ENCODE measurements at places on chromosomes 13 and 19. TPM values are rescaled to one million over a fixed set of nuclear protein-coding genes. Genes with fewer than 3 reads are reported as not detected.

DNA sequence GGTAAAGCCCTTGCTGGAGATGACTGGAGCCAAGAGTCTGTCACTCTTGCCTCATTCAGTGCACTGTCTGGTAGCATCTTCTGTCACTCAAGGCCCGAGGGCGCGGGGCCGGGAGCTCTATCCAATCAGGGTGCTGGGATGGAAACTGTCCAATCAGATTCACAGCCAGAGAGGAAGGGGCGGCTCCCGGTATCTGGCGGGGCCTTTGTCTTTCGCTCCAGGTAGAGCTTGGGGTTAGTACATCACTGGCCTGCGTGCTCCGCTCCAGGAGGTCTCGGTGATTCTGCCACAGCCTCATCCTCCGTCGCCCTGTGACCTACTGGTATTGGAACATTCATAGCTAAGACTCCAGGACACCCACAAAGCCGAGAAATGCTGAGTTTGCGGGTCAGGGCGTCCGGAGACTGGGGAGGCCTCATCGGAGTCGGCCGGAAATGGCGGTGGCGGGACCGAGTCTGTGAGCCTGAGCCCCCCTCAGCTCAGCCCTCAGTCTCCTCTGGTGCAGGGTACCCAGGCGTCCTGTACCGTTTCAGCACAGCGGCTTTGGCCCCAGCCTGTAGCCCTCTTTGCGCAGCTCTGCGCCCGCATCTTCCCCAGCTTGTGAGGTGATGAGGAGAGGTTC is 20.6 kb upstream of the ZNF430 start:
- DNase-seq = peak; percentile 94
- H3K4me3 ChIP-seq = peak overlapping the region; percentile 95
- peak overlapping the region; percentile 96 for H3K27ac ChIP-seq
- peaks cover 27% of the 10 kb centered on the region for H3K4me1 ChIP-seq

The FUT1 gene
- 0.26 TPM for total RNA-seq

The DACT3 gene
- total RNA-seq = 0.42 TPM

The ACP5 gene
- total RNA-seq = 9.9 TPM

DNA sequence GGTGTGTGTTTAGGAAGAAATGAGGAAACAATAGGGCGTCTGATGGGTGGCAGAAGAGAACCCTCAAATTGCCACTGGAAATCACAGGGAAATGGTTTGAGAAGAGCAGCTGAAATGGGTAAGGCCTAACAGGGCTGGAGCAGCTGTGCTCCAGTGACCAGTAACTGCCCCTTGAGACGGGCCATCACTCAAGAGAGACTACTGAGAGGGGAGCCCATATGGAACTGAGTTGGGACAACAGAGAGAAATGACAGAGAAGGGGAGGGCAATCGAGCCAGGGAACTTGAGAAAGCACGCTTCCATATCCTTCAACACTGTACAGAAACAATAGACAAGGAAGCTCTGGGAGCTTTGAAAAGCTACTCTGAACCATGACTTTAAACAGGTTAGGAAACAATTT is 175.2 kb upstream of the RNF113B start:
- H3K36me3 ChIP-seq = no peaks in the 10 kb centered on the region
- H3K27me3 ChIP-seq = peaks cover 2% of the 10 kb centered on the region
- no peak overlapping the region for H3K27ac ChIP-seq

DNA sequence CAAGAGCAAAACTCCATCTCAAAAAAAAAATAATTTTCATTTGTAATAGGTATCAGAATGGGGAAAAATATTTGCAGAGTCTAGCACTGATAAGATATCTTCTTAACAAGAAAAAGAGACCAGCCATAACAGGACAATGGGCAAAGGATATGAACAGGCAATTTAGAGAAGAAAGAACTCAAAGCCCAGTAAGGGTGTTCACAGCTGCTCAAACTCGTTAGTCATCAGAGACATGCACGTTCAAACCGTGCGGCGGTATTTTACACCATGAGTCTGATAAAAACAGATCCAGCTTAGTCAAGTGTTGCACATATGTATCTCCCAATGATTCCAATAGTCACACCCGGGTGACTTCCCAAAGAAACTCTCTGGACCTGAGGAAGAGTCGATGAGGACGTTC is 13.7 kb upstream of the NCCRP1 start:
- H3K27me3 ChIP-seq = no peaks in the 10 kb centered on the region
- no peak for DNase-seq
- H3K36me3 ChIP-seq = peaks cover 2% of the 10 kb centered on the region
- no peak overlapping the region for H3K4me3 ChIP-seq

DNA sequence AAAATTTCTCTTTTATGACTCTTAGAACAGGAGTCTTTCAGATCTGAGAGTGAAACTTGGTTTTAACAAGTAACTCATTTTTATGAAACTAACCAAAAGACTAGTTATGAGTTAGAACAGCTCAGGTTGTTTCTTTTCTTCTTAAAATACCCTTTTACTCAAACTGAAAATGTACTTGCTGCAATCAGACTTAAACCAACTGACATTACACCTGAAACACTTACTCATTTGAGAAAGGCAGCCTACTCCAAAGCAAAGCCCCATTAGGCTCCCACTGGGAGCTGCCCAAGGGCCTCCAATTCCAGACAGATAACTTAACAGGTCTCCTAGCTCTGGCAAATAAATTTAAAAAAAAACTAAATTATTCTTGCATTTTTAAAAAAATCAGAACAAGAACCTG is 3.6 kb downstream of the FOXO1 start:
- no peak for DNase-seq
- peaks cover 58% of the 10 kb centered on the region for H3K4me1 ChIP-seq
- peak overlapping the region; percentile 91 for H3K4me3 ChIP-seq
- H3K36me3 ChIP-seq = peaks cover 32% of the 10 kb centered on the region
- H3K27me3 ChIP-seq = no peaks in the 10 kb centered on the region

- no peak overlapping the region for H3K27ac ChIP-seq
- no peaks in the 10 kb centered on the region for H3K36me3 ChIP-seq
- no peak for DNase-seq
- no peaks in the 10 kb centered on the region for H3K4me1 ChIP-seq
Measured at GRCh38 chr19:33254245-33254824, 28.7 kb upstream of the SLC7A10 start.

The LGALS4 gene
- total RNA-seq = 1.6 TPM

DNA sequence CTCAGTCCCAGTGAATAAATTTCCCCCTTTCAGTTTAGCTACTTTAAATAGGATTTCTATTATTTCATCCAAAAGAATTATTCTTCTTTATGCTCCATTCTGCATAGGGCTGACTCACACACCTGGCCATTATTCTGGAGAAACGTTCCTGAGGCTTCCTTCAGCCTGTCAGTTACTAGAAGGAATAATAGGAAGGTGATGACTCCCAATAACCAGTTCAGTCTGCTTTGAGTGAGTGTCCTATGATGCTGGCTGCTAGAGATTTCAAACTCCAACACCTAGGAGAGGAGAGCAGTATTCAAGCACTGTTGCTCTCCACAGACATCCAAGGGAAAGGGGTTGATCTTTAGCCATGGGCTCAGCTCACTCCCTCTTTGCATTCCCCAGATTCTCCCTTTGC is 117.8 kb downstream of the KCTD12 start:
- H3K4me3 ChIP-seq = no peak overlapping the region
- H3K36me3 ChIP-seq = no peaks in the 10 kb centered on the region
- no peaks in the 10 kb centered on the region for H3K27me3 ChIP-seq

The FAM124A gene
- total RNA-seq = not detected

- H3K36me3 ChIP-seq = no peaks in the 10 kb centered on the region
- DNase-seq = peak; percentile 37
- H3K27ac ChIP-seq = no peak overlapping the region
- peaks cover 15% of the 10 kb centered on the region for H3K27me3 ChIP-seq
- H3K4me1 ChIP-seq = no peaks in the 10 kb centered on the region
- no peak overlapping the region for H3K4me3 ChIP-seq
Measured at GRCh38 chr13:101127741-101128353, 288.5 kb downstream of the NALCN start.

DNA sequence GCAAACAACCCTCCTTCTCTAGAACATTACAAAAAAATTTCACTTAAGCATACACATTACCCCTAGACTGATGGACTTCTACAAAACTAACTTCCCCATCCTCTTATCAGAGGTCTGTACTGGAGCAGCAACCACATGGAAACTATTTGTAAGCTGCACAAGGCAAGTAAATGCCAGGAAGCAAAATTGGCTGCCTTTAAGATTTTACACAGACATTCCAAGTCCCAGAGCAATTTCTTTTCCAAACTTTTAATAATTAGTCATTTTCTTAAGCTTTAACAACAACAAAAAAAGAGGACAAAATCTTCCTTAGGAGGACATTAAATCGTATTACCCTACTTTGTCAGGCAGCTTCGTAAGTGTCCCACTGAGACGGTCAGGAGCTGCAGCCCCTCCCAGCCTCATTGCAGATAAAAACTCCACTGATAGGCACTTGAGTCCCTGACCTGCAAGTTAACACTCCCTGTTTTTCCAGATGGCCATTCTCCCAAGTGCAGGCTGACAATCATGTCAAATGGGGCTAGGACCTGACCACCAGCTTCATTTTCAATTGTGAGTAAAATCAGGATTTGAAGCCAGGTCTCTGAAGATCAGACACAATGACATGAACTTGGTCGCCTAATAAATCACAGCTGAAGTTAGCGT is 680.1 kb downstream of the DIAPH3 start:
- H3K27me3 ChIP-seq = no peaks in the 10 kb centered on the region
- H3K27ac ChIP-seq = no peak overlapping the region
- H3K4me1 ChIP-seq = no peaks in the 10 kb centered on the region
- no peak for DNase-seq
- no peak overlapping the region for H3K4me3 ChIP-seq

DNA sequence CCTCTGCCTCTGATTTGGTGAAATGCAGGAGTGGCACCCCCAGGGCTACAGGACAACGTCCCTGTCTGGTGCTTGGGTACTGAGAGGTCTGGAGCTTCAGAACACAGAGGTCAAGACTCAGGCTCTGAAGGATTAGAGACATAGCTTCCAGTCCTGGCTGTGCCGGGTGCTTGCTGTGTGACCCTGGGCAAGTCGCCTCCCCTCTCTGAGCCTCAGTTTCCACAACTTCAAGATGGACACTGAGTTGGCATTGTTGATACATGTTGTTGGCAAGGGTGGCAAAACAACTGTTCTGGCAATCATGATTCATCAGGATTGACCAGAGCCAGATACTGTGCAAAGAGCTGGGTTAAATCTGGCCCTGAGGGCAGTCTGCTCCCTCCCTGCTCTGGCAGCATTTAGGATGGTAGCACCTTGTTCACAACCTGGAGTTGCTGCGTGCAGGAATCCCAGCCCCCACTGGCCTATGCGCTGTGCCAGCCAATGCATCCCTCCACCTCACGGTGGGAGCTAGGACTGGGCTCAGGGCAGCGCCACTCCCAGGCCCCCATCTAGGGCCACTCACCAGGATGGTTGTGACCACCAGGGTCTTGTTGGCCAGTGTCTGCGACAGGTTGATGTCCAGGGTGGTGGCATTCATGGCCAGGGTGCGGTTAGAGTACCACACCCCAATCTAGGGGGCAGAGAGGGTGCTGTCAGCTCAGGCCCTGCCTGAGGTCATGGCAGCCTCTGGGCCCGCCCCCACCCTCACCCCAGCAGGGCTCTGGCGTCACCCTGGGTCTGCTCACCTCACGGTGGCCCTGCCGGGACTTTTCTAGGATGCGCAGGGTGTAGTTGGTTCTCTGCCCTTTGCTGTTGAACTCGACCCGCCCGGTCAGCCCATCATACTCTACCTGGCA is 16.7 kb downstream of the GRIK5 start:
- no peak overlapping the region for H3K27ac ChIP-seq
- H3K4me3 ChIP-seq = no peak overlapping the region
- no peaks in the 10 kb centered on the region for H3K27me3 ChIP-seq
- no peak for DNase-seq

DNA sequence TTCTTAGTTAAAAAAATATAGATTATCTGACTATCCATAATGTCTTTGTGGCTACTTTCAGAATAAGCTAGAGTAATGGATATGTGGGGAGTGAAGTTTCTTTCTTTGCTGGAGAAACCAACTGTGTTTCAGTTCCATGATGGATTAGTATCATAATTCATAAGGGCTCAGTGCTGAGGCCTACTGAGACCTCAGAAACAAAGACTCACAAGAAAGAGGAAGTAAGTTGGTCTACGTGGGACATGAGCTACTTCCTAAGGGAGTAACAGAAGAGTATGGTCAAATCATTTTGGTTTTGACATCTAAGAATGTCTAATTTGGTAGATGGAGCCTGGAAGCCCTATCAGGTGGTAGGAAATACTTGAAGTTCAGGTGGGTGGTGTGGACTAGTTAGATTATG is 99.0 kb upstream of the HTR2A start:
- no peaks in the 10 kb centered on the region for H3K36me3 ChIP-seq
- DNase-seq = no peak
- H3K4me1 ChIP-seq = no peaks in the 10 kb centered on the region
- H3K27ac ChIP-seq = no peak overlapping the region
- H3K4me3 ChIP-seq = no peak overlapping the region
- peaks cover 6% of the 10 kb centered on the region for H3K27me3 ChIP-seq

The REEP6 gene
- total RNA-seq = 1.7 TPM

GRCh38 chr13:110525328-110526319 is 35.9 kb downstream of the RAB20 start:
- no peak overlapping the region for H3K27ac ChIP-seq
- no peak overlapping the region for H3K4me3 ChIP-seq
- H3K27me3 ChIP-seq = no peaks in the 10 kb centered on the region
- no peaks in the 10 kb centered on the region for H3K36me3 ChIP-seq
- peaks cover 33% of the 10 kb centered on the region for H3K4me1 ChIP-seq
- peak; percentile 35 for DNase-seq

- no peaks in the 10 kb centered on the region for H3K27me3 ChIP-seq
- peaks cover 35% of the 10 kb centered on the region for H3K36me3 ChIP-seq
- DNase-seq = no peak
- no peak overlapping the region for H3K4me3 ChIP-seq
- H3K4me1 ChIP-seq = peaks cover 58% of the 10 kb centered on the region
- H3K27ac ChIP-seq = peak overlapping the region; percentile 79
Measured at GRCh38 chr19:16381756-16382401, 57.3 kb downstream of the KLF2 start.

- H3K36me3 ChIP-seq = no peaks in the 10 kb centered on the region
- H3K27ac ChIP-seq = no peak overlapping the region
- no peak for DNase-seq
Measured at GRCh38 chr13:54373211-54373610, 1344.6 kb downstream of the OLFM4 start.

GRCh38 chr13:28012383-28012782 is 23.9 kb upstream of the URAD start:
- H3K4me3 ChIP-seq = no peak overlapping the region
- H3K36me3 ChIP-seq = no peaks in the 10 kb centered on the region
- H3K4me1 ChIP-seq = peaks cover 3% of the 10 kb centered on the region
- H3K27me3 ChIP-seq = peaks cover 13% of the 10 kb centered on the region
- H3K27ac ChIP-seq = no peak overlapping the region

GRCh38 chr13:33033051-33033812 is 17.0 kb downstream of the KL start:
- H3K4me3 ChIP-seq = peak overlapping the region; percentile 63
- peaks cover 14% of the 10 kb centered on the region for H3K4me1 ChIP-seq
- peaks cover 11% of the 10 kb centered on the region for H3K36me3 ChIP-seq
- peak overlapping the region; percentile 90 for H3K27ac ChIP-seq
- peak; percentile 64 for DNase-seq

DNA sequence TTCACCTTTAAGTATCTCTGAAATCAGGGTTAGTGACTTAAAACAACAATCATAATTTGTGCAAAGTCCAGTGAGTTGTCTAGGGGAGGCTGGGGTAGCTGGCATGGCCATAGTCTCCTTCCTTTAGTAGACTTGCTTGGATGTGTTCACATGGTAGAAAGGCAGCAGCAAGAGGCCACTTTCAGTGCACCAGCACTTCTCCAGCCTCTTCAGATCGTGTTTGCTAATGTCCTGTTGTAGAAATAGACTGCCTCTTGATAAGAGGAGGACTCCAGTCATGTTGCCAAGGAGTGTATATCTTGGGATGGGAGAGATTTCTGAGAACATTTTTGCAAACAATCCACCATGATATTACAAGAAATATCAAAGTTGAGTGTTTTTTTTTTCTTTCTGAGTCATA is 22.9 kb downstream of the WDFY2 start:
- H3K27ac ChIP-seq = no peak overlapping the region
- no peak overlapping the region for H3K4me3 ChIP-seq
- peaks cover 5% of the 10 kb centered on the region for H3K36me3 ChIP-seq
- DNase-seq = no peak
